A549 treated with CpdA at 1 μM for 4 hours (cell line): ENCODE measurements at places on chromosomes 4 and X. TPM values are rescaled to one million over a fixed set of nuclear protein-coding genes. Genes with fewer than 3 reads are reported as not detected.

The STARD8 gene
- 0.93 to 1.7 TPM (median 1.6 TPM) in 5 replicates for total RNA-seq

The SNX25 gene
- total RNA-seq = 7.3 to 9.8 TPM (median 9.5 TPM) in 5 replicates

The CAPN6 gene
- total RNA-seq = not detected in 5 replicates

The PABPC4L gene
- total RNA-seq = 0.03 to 0.14 TPM (median 0.10 TPM) in 5 replicates

The CYSLTR1 gene
- total RNA-seq = not detected in 5 replicates

The SLC9A7 gene
- 9.7 to 13.3 TPM (median 12.9 TPM) in 5 replicates for total RNA-seq

The SPINK2 gene
- total RNA-seq = not detected in 5 replicates

The IRS4 gene
- not detected in 5 replicates for total RNA-seq

The RAB9A gene
- total RNA-seq = 29.5 to 40.8 TPM (median 36.2 TPM) in 5 replicates

The ANXA10 gene
- 3.5 to 5.2 TPM (median 4.3 TPM) in 5 replicates for total RNA-seq

The BEX1 gene
- total RNA-seq = not detected in 5 replicates

The TSC22D3 gene
- total RNA-seq = 18.2 to 23.7 TPM (median 21.3 TPM) in 5 replicates

The TMPRSS11A gene
- total RNA-seq = not detected in 5 replicates

The GDPD2 gene
- total RNA-seq = 0.07 to 0.13 TPM (median 0.07 TPM) in 3 of 5 replicates, not detected in the others

The MAGEC3 gene
- not detected in 5 replicates for total RNA-seq

The AADAT gene
- 7.6 to 10.0 TPM (median 8.7 TPM) in 5 replicates for total RNA-seq

The IL2RG gene
- 0.08 to 0.31 TPM (median 0.13 TPM) in 4 of 5 replicates, not detected in the other for total RNA-seq

The HELT gene
- 0.17 TPM in 1 of 5 replicates, not detected in the others for total RNA-seq

The MAGEA12 gene
- 0.08 to 0.19 TPM (median 0.16 TPM) in 5 replicates for total RNA-seq

The DMRTC1B gene
- 0.03 to 0.09 TPM in 2 of 5 replicates, not detected in the others for total RNA-seq

The USP17L10 gene
- not detected in 5 replicates for total RNA-seq

The PIN4 gene
- 34.2 to 72.4 TPM (median 37.4 TPM) in 5 replicates for total RNA-seq
